ENCODE measurements at places on chromosomes 11 and 22.

- no peak for DNase-seq
Measured at GRCh38 chr11:34445956-34446355, 7.2 kb downstream of the CAT start.

- peak; percentile 34 for DNase-seq
Measured at GRCh38 chr22:50731811-50732624, 6.0 kb upstream of the ACR start.

- no peak for DNase-seq
Measured at GRCh38 chr11:11501546-11502262, 120.1 kb downstream of the GALNT18 start.

DNA sequence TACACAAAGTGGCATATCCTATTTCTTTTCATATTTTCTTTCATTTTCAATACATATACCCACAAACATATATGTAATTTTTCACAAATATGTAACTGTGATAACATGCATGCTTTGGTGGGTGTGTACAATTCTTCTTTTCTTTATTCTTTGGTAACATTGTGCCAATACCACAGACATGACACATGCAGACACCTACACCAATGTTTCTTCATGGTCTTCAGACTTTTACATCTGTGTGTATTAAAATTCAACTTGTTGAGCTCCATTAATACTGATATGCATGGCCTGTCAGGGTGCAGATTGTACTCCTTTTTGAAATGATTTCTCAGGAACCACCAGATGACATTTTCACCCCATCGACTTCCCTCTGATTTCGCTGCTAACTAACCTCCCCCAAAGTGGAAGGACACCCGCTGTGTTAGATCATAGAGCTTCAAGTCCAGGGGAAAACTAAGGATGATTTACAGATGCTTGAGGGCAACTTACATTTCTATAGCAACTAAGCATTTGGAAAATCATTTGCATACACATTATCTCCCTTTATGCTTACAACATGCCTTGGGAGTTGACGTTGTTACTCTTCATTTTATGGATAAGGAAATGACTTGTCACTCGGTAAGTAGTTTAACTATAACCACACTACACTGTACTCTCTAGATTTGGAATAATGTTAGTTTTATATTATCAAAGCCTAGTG lies 10.5 kb upstream of the PANX3 start:
- DNase-seq: no peak

- no peak for DNase-seq
Measured at GRCh38 chr11:115145324-115145723, 358.9 kb downstream of the CADM1 start.

DNA sequence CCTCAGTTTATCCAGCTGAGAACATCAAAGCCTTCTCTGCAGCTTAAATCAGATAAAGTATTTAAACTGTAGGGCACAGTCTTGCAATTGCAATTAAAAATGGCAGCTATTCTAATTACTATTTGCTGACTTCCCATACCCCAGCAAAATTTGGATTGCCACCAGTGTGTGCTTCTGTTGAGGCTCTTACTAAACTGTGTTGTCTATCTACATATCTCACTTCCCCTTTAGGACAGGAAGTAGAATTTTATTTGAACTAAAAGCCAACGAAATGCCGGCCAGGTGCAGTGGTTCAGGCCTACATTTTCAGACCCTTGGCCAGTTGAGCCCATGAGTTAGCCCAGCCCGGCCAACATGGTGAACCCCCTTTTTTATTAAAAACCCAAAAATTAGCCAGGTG lies 7.1 kb downstream of the SAA4 start:
- DNase-seq: no peak

GRCh38 chr22:50474710-50475651 lies at the start of gene SBF1:
TSS of gene SBF1 (minus strand) at chr22:50475035. CDS start at chr22:50474840, 195 bp downstream.
- peak; percentile 89 for DNase-seq

- peak; percentile 83 for DNase-seq
Measured at GRCh38 chr11:84497981-84498411, 1129.1 kb downstream of the DLG2 start.
